ENCODE measurements at places on chromosomes 6 and 20.

- no peaks in the 10 kb centered on the region for H3K36me3 ChIP-seq
- H3K27ac ChIP-seq, result no peak overlapping the region
- peaks cover 16% of the 10 kb centered on the region for H3K4me1 ChIP-seq
- no peak overlapping the region for H3K4me3 ChIP-seq
- H3K27me3 ChIP-seq, result no peaks in the 10 kb centered on the region
Measured at GRCh38 chr6:90440586-90441283, 144.1 kb upstream of the BACH2 start.

- no peak for DNase-seq
- no peak overlapping the region for H3K4me3 ChIP-seq
- peaks cover 3% of the 10 kb centered on the region for H3K4me1 ChIP-seq
- H3K27ac ChIP-seq, result no peak overlapping the region
Measured at GRCh38 chr20:63072231-63072791, 65.5 kb upstream of the BHLHE23 start.

DNA sequence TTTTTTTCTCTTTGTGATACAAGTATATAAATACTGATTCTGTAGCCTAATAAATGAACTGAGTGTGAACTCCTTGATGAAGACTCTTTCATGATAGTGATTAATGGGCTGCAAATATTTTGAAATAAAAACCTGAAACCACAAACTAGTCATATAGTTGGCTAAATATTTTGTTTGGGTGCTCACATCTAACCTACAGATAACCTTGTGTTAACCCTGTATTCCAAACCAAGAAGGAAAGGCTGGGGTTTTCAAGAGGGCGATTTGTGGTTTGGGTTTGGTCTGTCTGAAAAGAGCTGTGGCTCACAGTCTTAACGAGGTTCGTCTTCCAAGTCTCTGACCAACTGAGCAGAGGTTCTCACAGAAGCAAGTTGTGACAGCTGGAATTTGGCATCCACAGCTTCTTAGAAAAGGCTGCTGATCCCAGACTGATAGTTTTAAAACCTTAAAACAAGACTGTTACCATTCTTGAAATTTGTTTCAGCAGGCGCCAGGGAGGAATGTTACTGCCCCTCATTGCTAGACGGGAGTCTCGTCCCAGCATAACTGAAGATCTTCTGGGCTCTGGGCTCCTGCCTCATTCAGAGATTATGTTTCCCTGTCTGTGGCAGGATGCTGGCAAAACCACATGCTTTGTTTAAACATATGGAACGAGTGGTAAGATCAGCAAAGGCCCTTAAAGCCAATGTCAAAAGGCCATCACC lies 736.4 kb upstream of the MARCKS start:
- no peaks in the 10 kb centered on the region for H3K4me1 ChIP-seq
- no peaks in the 10 kb centered on the region for H3K27me3 ChIP-seq
- H3K4me3 ChIP-seq, result no peak overlapping the region
- H3K27ac ChIP-seq, result no peak overlapping the region
- H3K36me3 ChIP-seq, result no peaks in the 10 kb centered on the region

DNA sequence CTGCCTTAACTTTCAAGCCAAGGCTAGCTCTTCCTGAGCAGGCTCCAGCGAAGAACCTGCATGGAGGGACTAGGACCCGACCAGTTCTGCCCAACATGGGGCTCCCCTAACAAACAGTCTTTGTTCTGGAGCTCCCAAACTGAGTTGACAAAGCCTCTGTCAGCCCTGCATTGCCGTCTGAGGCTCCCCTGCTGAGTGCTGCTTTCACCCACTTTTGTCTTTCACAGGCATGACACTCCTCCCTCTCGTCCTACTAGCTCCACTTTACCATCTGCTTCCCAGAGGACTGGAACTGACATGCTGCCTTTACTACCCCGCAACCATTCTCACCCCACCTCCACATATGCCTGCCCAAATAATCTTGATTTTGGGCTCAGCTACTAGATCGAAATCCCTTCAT lies 45.1 kb upstream of the B4GALT5 start:
- no peak overlapping the region for H3K4me3 ChIP-seq
- H3K27me3 ChIP-seq, result no peaks in the 10 kb centered on the region
- H3K27ac ChIP-seq, result no peak overlapping the region
- no peak for DNase-seq
- H3K4me1 ChIP-seq, result no peaks in the 10 kb centered on the region

- no peak overlapping the region for H3K4me3 ChIP-seq
- H3K27ac ChIP-seq, result no peak overlapping the region
- DNase-seq, result no peak
- H3K4me1 ChIP-seq, result peaks cover 7% of the 10 kb centered on the region
Measured at GRCh38 chr6:39610221-39610620, 115.0 kb downstream of the KIF6 start.

- peaks cover 7% of the 10 kb centered on the region for H3K4me1 ChIP-seq
- no peak overlapping the region for H3K4me3 ChIP-seq
- no peak overlapping the region for H3K27ac ChIP-seq
- no peak for DNase-seq
- H3K36me3 ChIP-seq, result no peaks in the 10 kb centered on the region
- no peaks in the 10 kb centered on the region for H3K27me3 ChIP-seq
Measured at GRCh38 chr20:25539742-25540672, 45.3 kb downstream of the NINL start.

GRCh38 chr20:32241807-32242206 lies 34.1 kb downstream of the POFUT1 start:
- no peaks in the 10 kb centered on the region for H3K27me3 ChIP-seq
- H3K36me3 ChIP-seq, result peaks cover 6% of the 10 kb centered on the region

DNA sequence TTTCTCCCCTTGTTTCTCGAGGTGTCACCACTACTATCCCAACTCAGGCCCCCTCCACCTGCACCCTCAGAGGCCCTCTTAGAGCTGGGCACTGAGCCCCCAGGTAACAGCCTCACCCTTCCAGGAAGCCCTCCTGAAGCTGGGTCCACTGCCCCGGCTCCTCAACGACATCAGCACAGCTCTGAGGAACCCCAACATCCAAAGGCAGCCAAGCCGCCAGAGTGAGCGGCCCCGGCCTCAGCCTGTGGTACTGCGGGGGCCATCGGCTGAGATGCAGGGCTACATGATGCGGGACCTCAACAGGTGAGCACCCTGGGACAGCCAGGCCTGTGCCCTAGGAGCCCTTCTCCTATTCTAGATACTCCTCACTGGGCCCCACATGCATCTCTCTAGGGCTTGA lies 12.9 kb upstream of the ZBTB9 start:
- DNase-seq, result no peak
- H3K27ac ChIP-seq, result no peak overlapping the region
- no peaks in the 10 kb centered on the region for H3K27me3 ChIP-seq
- H3K4me1 ChIP-seq, result peaks cover 5% of the 10 kb centered on the region
- peaks cover 28% of the 10 kb centered on the region for H3K36me3 ChIP-seq
- no peak overlapping the region for H3K4me3 ChIP-seq

DNA sequence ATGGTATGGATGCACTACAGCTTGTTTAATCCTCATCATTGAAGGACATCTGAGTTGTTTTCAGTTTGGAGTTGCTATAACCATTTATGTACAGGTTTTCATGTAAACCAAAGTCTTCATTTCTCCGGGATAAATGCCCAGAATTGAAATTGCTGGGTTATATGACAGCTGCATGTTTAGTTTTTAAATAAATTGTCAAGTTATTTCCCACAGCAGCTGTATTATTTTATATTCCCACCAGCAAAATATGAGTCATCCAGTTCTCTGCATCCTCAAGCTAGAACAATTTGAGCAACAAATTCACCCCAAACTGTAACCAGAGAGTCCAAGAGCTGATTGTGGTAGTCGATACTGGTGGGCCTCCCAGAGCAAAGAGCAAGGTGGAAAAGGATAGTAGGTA lies 161.0 kb upstream of the PRND start:
- DNase-seq, result no peak
- H3K36me3 ChIP-seq, result no peaks in the 10 kb centered on the region
- no peak overlapping the region for H3K4me3 ChIP-seq
- H3K27ac ChIP-seq, result no peak overlapping the region

- H3K27ac ChIP-seq, result no peak overlapping the region
- peaks cover 18% of the 10 kb centered on the region for H3K4me1 ChIP-seq
- peaks cover 38% of the 10 kb centered on the region for H3K36me3 ChIP-seq
- no peak overlapping the region for H3K4me3 ChIP-seq
Measured at GRCh38 chr6:127288705-127289104, 22.0 kb downstream of the RNF146 start.

- peaks cover 70% of the 10 kb centered on the region for H3K4me1 ChIP-seq
- peaks cover 50% of the 10 kb centered on the region for H3K36me3 ChIP-seq
- H3K27ac ChIP-seq, result peak overlapping the region; percentile 98
- H3K27me3 ChIP-seq, result no peaks in the 10 kb centered on the region
Measured at GRCh38 chr6:158817728-158818580, 1.2 kb downstream of the EZR start.

DNA sequence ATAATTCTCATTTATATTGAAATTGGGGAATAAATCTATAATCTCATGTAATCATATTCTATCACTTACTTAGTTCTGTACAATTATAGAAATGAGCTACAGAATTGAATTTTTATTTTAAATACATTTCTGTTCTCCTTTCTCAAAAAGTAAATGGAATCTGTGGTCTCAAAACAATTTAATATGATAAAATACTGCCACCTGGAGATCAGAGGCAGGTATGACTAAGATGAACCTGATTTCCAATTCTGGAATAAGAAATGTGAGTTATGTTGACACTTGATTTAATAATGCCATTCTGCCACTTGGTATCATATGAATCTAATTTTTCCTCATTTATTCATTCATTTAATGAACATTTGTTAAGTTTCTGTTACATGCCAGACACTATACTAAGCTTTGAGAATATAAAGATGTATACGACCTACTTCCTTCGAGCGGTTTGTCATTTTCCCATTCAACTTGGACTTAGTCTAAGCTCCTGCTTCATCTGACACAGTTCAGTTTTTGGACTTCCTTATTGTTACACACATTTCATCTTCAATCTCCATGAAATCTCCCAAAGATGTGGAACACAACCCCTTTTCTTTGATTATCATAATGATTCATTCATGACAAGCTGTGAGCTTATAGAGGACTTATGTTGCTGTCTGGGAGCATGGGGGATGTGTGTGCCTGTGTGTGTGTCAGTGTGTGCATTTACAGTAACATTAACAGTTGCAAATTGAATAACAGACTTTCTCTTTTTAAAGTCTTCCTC lies 7.5 kb upstream of the CCDC28A start:
- no peaks in the 10 kb centered on the region for H3K27me3 ChIP-seq
- H3K27ac ChIP-seq, result peak overlapping the region; percentile 76
- no peaks in the 10 kb centered on the region for H3K36me3 ChIP-seq
- H3K4me1 ChIP-seq, result peaks cover 11% of the 10 kb centered on the region

DNA sequence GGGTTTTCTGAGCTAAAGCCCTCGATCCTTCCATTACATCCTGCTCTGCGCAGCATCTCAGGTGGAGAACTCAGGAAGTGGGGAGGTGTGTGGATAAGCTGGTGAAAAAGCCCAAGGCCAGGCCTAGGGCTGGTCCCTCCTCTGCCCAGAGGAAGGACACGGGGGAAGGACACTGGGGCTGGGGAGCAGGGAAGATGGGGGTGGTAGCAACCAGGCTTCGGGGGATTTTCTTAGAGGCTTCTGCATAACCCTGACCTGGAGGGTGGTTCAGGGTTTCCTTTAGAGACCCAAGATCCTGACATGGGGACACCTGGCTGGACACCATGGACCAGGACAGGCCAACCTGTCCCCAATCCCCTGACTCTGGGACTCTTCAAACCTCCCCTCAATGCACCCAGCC lies 37.9 kb downstream of the SUN5 start:
- peaks cover 33% of the 10 kb centered on the region for H3K4me1 ChIP-seq
- no peak overlapping the region for H3K27ac ChIP-seq
- no peak overlapping the region for H3K4me3 ChIP-seq
- no peaks in the 10 kb centered on the region for H3K36me3 ChIP-seq
- H3K27me3 ChIP-seq, result peaks cover 9% of the 10 kb centered on the region

GRCh38 chr6:130466052-130466747 lies 100.4 kb downstream of the TMEM200A start:
- no peak overlapping the region for H3K27ac ChIP-seq
- DNase-seq, result no peak
- no peaks in the 10 kb centered on the region for H3K27me3 ChIP-seq
- H3K36me3 ChIP-seq, result no peaks in the 10 kb centered on the region

DNA sequence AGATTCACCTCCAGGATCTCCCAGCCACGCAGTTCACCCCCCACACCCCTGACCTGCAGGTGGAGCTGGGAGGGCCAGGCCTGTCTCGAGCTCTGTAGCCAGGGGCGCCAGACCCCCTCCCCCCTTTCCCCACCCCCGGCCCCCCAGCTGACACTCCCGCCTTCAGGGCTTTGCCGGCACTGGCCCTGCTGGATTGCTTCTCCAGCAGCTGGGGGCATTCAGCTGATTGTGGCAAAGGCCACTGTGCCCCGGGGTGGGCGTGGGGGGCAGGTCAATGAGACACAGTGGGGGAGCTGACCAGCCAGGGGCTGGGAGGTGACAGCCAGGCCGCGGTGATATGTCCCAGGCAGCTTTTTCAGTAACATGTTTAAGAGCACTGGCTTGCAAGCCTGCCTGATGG lies 22.2 kb downstream of the ZBP1 start:
- DNase-seq, result no peak
- H3K36me3 ChIP-seq, result peaks cover 1% of the 10 kb centered on the region

- no peak overlapping the region for H3K4me3 ChIP-seq
- H3K4me1 ChIP-seq, result no peaks in the 10 kb centered on the region
- H3K27ac ChIP-seq, result no peak overlapping the region
- H3K36me3 ChIP-seq, result peaks cover 50% of the 10 kb centered on the region
- no peak for DNase-seq
Measured at GRCh38 chr20:18488301-18488700, 8.7 kb downstream of the RBBP9 start.

- no peak overlapping the region for H3K27ac ChIP-seq
- no peak for DNase-seq
- H3K4me3 ChIP-seq, result no peak overlapping the region
- no peaks in the 10 kb centered on the region for H3K36me3 ChIP-seq
- H3K4me1 ChIP-seq, result no peaks in the 10 kb centered on the region
- no peaks in the 10 kb centered on the region for H3K27me3 ChIP-seq
Measured at GRCh38 chr6:83378621-83379388, 52.0 kb downstream of the ME1 start.

GRCh38 chr20:61621035-61621730 lies 369.1 kb downstream of the CDH4 start:
- H3K4me3 ChIP-seq, result no peak overlapping the region
- no peak overlapping the region for H3K27ac ChIP-seq
- H3K4me1 ChIP-seq, result no peaks in the 10 kb centered on the region
- no peaks in the 10 kb centered on the region for H3K27me3 ChIP-seq
- no peak for DNase-seq
- no peaks in the 10 kb centered on the region for H3K36me3 ChIP-seq

DNA sequence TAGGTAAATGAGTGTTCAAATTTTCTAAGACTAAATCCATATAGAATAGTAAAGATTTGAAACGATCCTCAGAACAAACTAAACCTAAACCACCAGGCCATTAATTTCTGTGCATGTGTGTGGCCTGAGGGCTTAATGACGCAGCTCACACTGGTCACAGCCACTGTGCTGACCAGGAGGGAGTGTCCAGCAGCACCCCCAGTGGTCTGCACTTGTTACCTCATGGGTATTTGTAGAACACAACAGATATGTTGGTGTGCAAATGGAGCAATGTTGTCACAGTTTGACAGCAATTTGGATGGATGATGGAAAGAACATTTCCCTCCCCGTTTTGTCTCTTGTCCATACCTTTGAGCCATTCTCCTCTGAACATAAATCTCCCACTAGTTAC lies 122.4 kb upstream of the EXOC2 start:
- H3K27me3 ChIP-seq, result no peaks in the 10 kb centered on the region
- H3K36me3 ChIP-seq, result no peaks in the 10 kb centered on the region
- no peak for DNase-seq

- no peak overlapping the region for H3K4me3 ChIP-seq
- no peak for DNase-seq
- peaks cover 15% of the 10 kb centered on the region for H3K27me3 ChIP-seq
- H3K4me1 ChIP-seq, result no peaks in the 10 kb centered on the region
- H3K36me3 ChIP-seq, result no peaks in the 10 kb centered on the region
- H3K27ac ChIP-seq, result no peak overlapping the region
Measured at GRCh38 chr6:152648105-152648504, 10.9 kb upstream of the SYNE1 start.

- H3K27me3 ChIP-seq, result no peaks in the 10 kb centered on the region
- H3K4me1 ChIP-seq, result no peaks in the 10 kb centered on the region
- H3K36me3 ChIP-seq, result no peaks in the 10 kb centered on the region
- H3K4me3 ChIP-seq, result no peak overlapping the region
Measured at GRCh38 chr6:126701676-126702560, 362.0 kb downstream of the CENPW start.
